ENCODE measurements at places on chromosomes 1 and 21.

DNA sequence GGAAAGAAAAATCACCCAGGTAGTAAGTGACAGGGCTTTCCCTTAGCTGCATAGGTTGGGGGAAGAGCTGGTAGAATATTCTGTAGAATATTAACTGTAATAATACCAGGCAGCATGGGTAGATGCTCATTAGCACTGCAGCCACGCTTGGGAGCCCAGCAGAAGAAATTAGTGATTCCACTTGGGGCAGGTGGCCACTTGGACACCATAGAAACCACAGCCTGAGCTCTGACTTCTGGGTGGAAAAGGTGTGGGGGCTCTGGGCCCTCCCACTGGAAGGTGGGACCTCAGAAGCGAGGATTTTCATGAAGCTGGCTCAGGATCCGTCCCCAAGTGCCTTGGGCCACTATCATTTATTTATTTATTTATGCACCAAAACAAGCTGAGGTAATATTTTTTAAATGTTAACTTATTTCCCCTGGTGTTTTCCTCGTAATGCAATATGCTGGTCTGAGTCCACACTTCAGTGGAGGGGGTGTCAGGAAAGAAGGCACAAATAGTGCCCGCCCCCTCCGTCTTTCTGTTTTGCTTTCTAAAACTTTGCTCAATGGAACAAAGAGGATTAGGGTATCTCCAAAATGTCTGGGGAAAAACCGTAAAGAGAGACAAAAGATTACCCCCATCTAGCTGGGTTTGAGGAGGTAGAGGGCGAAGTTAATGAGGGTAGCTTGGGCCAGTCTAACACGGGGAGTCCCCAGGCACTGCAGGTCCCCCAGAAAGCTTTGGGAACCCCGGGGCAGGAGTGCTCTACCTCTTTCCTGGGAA, 75.2 kb upstream of the GADD45A start:
- H3K4me3 ChIP-seq: no peak overlapping the region
- H3K27ac ChIP-seq: no peak overlapping the region
- no peaks in the 10 kb centered on the region for H3K4me1 ChIP-seq
- H3K36me3 ChIP-seq: no peaks in the 10 kb centered on the region

GRCh38 chr1:69519006-69519405, 48.7 kb upstream of the LRRC7 start:
- no peaks in the 10 kb centered on the region for H3K4me1 ChIP-seq
- no peak overlapping the region for H3K4me3 ChIP-seq
- no peaks in the 10 kb centered on the region for H3K27me3 ChIP-seq
- H3K27ac ChIP-seq: no peak overlapping the region

GRCh38 chr1:6634371-6635052, 9.8 kb downstream of the THAP3 start:
- no peak overlapping the region for H3K27ac ChIP-seq
- H3K27me3 ChIP-seq: no peaks in the 10 kb centered on the region
- H3K4me1 ChIP-seq: peaks cover 13% of the 10 kb centered on the region
- peaks cover 80% of the 10 kb centered on the region for H3K36me3 ChIP-seq

- peaks cover 5% of the 10 kb centered on the region for H3K4me1 ChIP-seq
- no peaks in the 10 kb centered on the region for H3K27me3 ChIP-seq
- no peak for DNase-seq
- no peaks in the 10 kb centered on the region for H3K36me3 ChIP-seq
These were observed 6.3 kb upstream of the ATP1B1 start for GRCh38 chr1:169100208-169100607.

GRCh38 chr1:216535059-216535458, 111.8 kb upstream of the USH2A start:
- H3K4me1 ChIP-seq: no peaks in the 10 kb centered on the region
- no peak overlapping the region for H3K27ac ChIP-seq
- no peaks in the 10 kb centered on the region for H3K36me3 ChIP-seq
- no peaks in the 10 kb centered on the region for H3K27me3 ChIP-seq
- no peak overlapping the region for H3K4me3 ChIP-seq
- DNase-seq: no peak

- DNase-seq: no peak
- H3K4me3 ChIP-seq: peak overlapping the region; percentile 56
- H3K27ac ChIP-seq: peak overlapping the region; percentile 81
- H3K36me3 ChIP-seq: no peaks in the 10 kb centered on the region
- H3K4me1 ChIP-seq: no peaks in the 10 kb centered on the region
- no peaks in the 10 kb centered on the region for H3K27me3 ChIP-seq
These were observed 70.9 kb upstream of the ETS2 start for GRCh38 chr21:38734646-38735365.

GRCh38 chr21:44734841-44735240, 23.5 kb upstream of the TSPEAR start:
- no peaks in the 10 kb centered on the region for H3K4me1 ChIP-seq
- no peaks in the 10 kb centered on the region for H3K27me3 ChIP-seq
- H3K4me3 ChIP-seq: no peak overlapping the region
- no peaks in the 10 kb centered on the region for H3K36me3 ChIP-seq

DNA sequence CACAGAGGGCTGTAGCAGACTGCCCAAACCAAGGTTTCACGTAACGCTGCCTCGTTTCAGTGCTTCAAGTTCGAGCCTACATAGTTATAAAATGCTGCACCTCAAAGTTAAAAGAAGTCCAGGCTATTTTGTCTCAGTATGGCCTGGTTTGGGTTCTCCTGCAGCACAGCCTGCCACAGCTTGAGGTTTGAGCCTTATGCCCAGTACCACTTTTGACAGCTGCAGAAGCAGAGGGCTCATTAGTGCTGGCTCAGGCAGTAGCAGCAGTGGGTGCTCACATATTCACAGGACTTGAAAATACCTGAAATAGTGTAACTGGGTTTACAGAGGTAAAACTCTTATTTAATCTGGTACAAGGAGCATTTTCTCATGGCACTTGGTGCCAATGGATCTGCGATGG, 15.3 kb downstream of the SPATA46 start:
- no peak overlapping the region for H3K27ac ChIP-seq
- no peaks in the 10 kb centered on the region for H3K4me1 ChIP-seq
- no peaks in the 10 kb centered on the region for H3K27me3 ChIP-seq
- no peak for DNase-seq
- H3K4me3 ChIP-seq: no peak overlapping the region
- peaks cover 14% of the 10 kb centered on the region for H3K36me3 ChIP-seq

- no peaks in the 10 kb centered on the region for H3K27me3 ChIP-seq
- H3K27ac ChIP-seq: no peak overlapping the region
- H3K4me1 ChIP-seq: no peaks in the 10 kb centered on the region
- DNase-seq: no peak
- no peak overlapping the region for H3K4me3 ChIP-seq
- H3K36me3 ChIP-seq: no peaks in the 10 kb centered on the region
These were observed 2.5 kb downstream of the IL24 start for GRCh38 chr1:206899717-206900116.

DNA sequence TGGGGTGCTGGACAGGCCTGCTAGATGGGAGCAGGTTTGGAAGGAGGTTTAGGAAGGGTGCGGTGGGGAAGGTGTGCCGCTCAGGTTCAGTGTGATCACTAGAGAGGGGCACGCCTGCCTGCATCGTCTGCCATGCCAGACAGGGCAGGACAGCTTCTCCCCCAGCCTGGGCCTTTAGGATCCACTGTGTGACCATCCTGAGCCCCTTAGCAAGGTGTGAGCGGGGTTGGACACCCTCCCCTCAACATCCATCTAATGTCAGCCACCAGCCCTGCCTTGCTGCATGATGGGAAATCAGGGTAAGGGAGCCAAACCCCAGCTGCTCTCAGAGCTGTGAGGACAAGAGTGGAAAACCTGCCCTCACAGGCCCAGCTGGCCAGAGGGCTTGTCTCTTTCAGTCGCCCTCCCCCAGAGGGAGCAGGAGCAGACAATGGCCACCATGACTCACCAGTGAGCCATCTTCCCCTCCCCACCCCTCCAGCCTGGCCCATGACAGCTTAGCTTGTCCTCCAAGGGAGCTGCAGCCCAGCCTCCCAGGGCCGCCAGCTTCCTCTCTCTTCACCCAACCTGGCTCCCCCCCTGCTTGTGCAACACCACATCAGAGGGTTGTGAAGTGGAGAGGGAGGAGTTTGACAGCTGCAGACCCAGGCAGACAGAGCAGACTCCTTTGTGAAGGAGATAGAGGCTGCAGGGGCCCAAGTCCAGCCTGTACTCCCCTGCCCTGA, 37.0 kb downstream of the NUAK2 start:
- no peaks in the 10 kb centered on the region for H3K36me3 ChIP-seq
- DNase-seq: peak; percentile 89
- H3K4me3 ChIP-seq: no peak overlapping the region
- H3K27me3 ChIP-seq: no peaks in the 10 kb centered on the region
- no peaks in the 10 kb centered on the region for H3K4me1 ChIP-seq
- H3K27ac ChIP-seq: no peak overlapping the region

DNA sequence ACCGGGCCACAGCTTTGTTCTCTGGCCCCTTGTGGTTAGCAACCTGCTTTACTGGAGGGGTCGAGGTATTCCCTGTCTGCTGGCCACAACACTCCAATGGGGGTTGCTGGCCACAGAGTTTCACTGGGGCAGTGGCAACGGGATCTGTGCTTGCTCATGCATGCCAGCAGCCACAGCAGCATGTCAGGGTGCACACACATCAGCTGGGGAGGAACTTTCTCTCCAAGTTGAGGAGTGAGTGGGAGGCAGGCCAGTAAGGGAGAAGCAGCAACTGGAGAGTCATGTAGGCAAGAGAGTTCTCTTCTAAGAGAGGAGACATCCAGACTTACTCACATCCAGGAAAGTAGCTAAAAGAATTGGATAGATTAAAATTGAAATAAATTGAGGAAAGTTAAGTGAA, 38.0 kb downstream of the SAMD13 start:
- H3K27ac ChIP-seq: no peak overlapping the region
- H3K4me3 ChIP-seq: no peak overlapping the region
- H3K4me1 ChIP-seq: no peaks in the 10 kb centered on the region

DNA sequence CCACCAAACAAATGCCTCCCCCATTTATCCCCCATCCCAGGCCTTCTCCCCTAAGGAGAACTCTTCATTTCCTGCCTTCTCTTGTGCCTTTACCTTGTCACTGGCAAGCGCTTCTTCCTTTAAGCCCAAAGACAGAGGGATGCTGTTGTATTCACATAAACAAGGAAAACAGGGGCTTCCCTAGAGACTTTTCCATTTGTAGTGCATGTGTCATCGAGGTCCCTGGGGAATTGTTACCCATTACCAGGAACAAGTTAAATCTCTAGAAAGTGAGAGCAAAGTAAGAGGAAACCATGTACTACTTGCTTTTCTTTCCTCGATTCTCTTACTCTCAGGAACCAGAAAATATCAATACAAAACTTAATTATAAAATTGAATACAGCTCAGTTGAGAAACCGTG, 114.4 kb upstream of the DPT start:
- no peaks in the 10 kb centered on the region for H3K27me3 ChIP-seq
- H3K4me1 ChIP-seq: no peaks in the 10 kb centered on the region
- no peak overlapping the region for H3K4me3 ChIP-seq
- DNase-seq: no peak
- no peak overlapping the region for H3K27ac ChIP-seq

DNA sequence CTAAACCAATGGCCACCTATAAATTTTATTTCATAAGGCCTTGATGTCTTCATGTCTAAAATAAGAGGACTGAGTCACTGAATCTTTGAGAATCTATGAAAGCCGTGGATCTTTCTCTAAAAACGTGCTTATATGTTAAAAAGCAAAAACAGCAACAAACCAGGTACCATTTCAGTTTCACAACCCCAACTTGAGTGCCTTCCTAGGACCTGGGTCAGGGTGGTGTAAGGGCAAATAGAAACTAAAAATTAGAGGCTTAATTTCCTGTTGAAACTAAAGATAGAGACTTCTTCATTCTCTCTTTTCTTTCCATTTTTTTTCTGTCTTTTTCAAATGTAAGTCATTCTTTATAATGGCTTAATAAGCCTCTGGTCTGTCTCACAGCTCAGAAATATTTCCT, 27.2 kb upstream of the PGBD5 start:
- no peak overlapping the region for H3K27ac ChIP-seq
- H3K36me3 ChIP-seq: no peaks in the 10 kb centered on the region
- no peak overlapping the region for H3K4me3 ChIP-seq
- no peak for DNase-seq
- no peaks in the 10 kb centered on the region for H3K4me1 ChIP-seq

GRCh38 chr1:156655151-156655903, 13.4 kb downstream of the BCAN start:
- H3K27me3 ChIP-seq: no peaks in the 10 kb centered on the region
- DNase-seq: no peak
- no peak overlapping the region for H3K27ac ChIP-seq
- H3K4me3 ChIP-seq: no peak overlapping the region

DNA sequence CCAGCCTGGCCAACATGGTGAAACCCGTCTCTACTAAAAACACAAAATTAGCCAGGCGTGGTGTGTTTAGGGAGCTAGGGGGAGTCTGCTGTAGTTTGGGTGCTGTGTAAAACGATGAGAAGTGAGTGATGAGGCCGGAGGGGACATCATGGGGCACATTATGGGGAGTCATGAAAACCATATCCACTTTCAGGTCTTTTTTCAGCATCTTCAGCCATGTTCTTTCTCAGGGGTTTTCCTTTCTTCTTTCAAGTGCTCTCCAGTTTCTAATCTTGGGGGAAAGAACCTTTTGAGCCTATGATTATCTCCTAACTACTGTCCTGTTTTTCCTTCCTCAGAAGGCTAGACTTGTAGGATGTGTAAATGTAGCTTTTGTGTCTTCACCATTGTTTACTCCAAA, 14.4 kb downstream of the KDM4A start:
- peaks cover 92% of the 10 kb centered on the region for H3K36me3 ChIP-seq
- DNase-seq: no peak
- no peak overlapping the region for H3K27ac ChIP-seq
- H3K27me3 ChIP-seq: no peaks in the 10 kb centered on the region
- no peaks in the 10 kb centered on the region for H3K4me1 ChIP-seq

GRCh38 chr1:206435445-206435844, 34.8 kb upstream of the IKBKE start:
- DNase-seq: no peak
- H3K4me3 ChIP-seq: no peak overlapping the region
- no peak overlapping the region for H3K27ac ChIP-seq
- no peaks in the 10 kb centered on the region for H3K27me3 ChIP-seq
- H3K36me3 ChIP-seq: peaks cover 31% of the 10 kb centered on the region
- no peaks in the 10 kb centered on the region for H3K4me1 ChIP-seq

Data from ascending aorta (tissue), 2 donors.